ENCODE measurements at places on chromosomes 2 and 18. TPM values are rescaled to one million over a fixed set of nuclear protein-coding genes. Genes with fewer than 3 reads are reported as not detected.

Gene RNF152
- 18.9 TPM for total RNA-seq

Gene PLCL1
- 0.18 TPM for total RNA-seq

Gene DCDC2C
- not detected for total RNA-seq

Gene NETO1
- 0.36 TPM for total RNA-seq

Gene IER3IP1
- total RNA-seq, result 7.0 TPM

Gene MAL
- total RNA-seq, result not detected

Gene ALPG
- not detected for total RNA-seq

Gene FSHR
- not detected for total RNA-seq

Gene UBE2F
- total RNA-seq, result 44.6 TPM

Gene RGPD5
- total RNA-seq, result 14.3 TPM

Gene RAX
- total RNA-seq, result not detected

Gene ERFE
- 0.56 TPM for total RNA-seq

Gene ZSWIM2
- not detected for total RNA-seq

Gene COX7A2L
- total RNA-seq, result 192 TPM

Gene UGT1A9
- total RNA-seq, result not detected

Gene ERMN
- total RNA-seq, result not detected

Gene FOXD4L1
- total RNA-seq, result not detected

Gene TLX2
- total RNA-seq, result not detected

Gene BCL11A
- total RNA-seq, result 1.7 TPM

Gene ST6GAL2
- total RNA-seq, result not detected

Gene CROCC2
- total RNA-seq, result not detected

Gene NEURL3
- total RNA-seq, result not detected

Gene RAMP1
- total RNA-seq, result 19.2 TPM

Gene POTEI
- not detected for total RNA-seq

Gene MPHOSPH10
- 15.6 TPM for total RNA-seq

Gene MAP2
- 0.28 TPM for total RNA-seq

Gene SERPINB3
- total RNA-seq, result not detected

Gene COL4A4
- 0.28 TPM for total RNA-seq

Gene KHK
- 0.56 TPM for total RNA-seq

Gene LCT
- under 0.01 TPM for total RNA-seq

Gene SH3BP4
- total RNA-seq, result 122 TPM

Gene RAB3GAP1
- total RNA-seq, result 85.5 TPM

Gene CMPK2
- 0.28 TPM for total RNA-seq

Gene COL4A3
- not detected for total RNA-seq

Gene ARHGAP15
- total RNA-seq, result not detected

Gene DCC
- 0.83 TPM for total RNA-seq

Gene LONRF2
- total RNA-seq, result 0.54 TPM

Gene HOXD10
- not detected for total RNA-seq

Gene MEP1B
- total RNA-seq, result not detected

Gene MDH1
- total RNA-seq, result 248 TPM

Gene AQP4
- not detected for total RNA-seq

Gene VSNL1
- 0.28 TPM for total RNA-seq

Gene MC2R
- total RNA-seq, result not detected

Gene LRP1B
- total RNA-seq, result under 0.01 TPM

Gene LRP2
- total RNA-seq, result not detected
